ENCODE measurements at places on chromosomes 2 and 18.

- DNase-seq = no peak
Observed at GRCh38 chr2:135798762-135799161, 38.2 kb downstream of the LCT start.

DNA sequence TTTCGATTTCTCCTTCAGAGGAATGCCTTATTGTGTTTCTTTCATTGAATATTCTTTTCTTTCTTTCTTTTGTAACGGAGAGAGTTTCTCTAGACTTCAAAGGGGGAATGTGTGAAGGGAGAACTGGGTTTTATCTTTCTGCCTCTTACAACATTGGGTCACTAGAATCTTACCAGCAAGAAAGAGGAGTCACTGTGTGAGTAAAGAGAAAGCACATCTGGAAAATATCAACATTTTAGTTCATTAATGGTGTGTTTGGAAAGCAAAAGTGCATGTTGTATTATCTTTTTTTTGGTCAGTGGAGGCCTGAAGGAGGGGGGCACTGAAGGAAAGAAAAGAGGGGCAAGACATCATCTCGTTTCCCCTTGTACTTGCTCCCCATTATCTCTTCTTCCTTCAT lies 86.6 kb upstream of the THOC1 start:
- DNase-seq = no peak

- no peak for DNase-seq
Observed at GRCh38 chr2:233464056-233464455, 102.5 kb downstream of the USP40 start.

DNA sequence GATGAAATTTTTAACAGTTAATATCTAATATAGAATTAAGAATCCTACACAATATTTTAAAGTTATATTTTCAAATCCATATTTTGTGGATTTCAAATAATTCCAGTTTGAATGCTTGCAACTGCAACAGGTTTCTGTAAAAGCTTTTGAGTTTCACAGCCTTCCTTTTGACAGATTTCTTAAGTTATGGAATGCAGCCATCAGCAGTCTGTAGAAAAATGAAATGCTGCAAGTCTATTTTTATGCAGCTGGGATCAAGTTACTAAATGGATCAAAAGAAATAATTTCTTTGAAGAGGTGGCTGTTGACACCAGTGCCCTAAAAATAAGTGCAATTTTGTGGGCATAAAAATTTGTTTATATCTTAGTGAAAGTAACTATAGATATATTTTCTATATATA lies 657.2 kb downstream of the NRXN1 start:
- no peak for DNase-seq

DNA sequence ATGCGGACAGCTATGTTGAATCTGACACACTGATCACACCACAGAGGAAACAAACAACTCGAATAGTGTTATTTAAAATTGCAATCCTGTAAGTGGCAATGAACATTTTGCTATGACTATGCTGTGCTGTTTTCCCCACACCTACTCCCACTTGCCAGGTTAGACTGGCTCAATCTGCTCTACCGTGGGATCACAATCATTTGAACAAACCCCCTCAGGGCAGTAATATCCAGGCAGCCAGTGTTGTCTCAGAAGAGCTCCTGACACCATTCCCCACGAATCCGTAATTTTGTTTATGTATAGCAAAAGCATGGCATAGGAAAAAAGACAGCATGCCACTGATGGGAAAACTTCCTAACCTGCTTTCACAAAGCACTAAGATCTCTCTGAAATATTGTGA lies 284.3 kb downstream of the ERBB4 start:
- no peak for DNase-seq

- no peak for DNase-seq
Observed at GRCh38 chr2:61181382-61182058, 19.5 kb downstream of the C2orf74 start.

GRCh38 chr2:20422402-20423271 lies 24.2 kb upstream of the RHOB start:
- DNase-seq = peak; percentile 65

DNA sequence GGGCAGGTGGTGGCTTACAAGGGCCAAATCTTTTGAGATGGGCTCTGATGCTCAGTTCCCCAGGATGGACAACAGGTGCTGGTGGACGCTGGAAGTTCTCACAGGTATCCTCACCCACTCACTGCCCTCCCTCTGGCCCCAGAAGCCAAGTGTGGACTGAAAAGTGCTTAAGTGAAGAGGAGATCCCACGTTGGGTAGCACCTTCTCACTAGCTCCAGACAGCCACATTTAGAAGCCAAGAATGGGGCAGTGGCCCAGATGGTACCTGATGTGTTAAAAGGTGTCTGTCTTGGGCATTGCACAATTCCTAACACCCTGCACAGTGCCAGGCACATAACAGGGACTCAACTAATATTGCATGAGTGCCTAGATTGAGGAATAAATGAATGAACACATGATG lies 115.3 kb upstream of the TEX51 start:
- peak; percentile 6 for DNase-seq

- no peak for DNase-seq
Observed at GRCh38 chr2:160335441-160335840, 135.4 kb upstream of the ITGB6 start.

- DNase-seq = no peak
Observed at GRCh38 chr18:11948852-11949523, 32.3 kb upstream of the IMPA2 start.

GRCh38 chr18:3931542-3932112 lies 481.7 kb downstream of the TGIF1 start:
- DNase-seq = no peak

- DNase-seq = no peak
Observed at GRCh38 chr2:232104076-232104646, 142.6 kb downstream of the DIS3L2 start.

DNA sequence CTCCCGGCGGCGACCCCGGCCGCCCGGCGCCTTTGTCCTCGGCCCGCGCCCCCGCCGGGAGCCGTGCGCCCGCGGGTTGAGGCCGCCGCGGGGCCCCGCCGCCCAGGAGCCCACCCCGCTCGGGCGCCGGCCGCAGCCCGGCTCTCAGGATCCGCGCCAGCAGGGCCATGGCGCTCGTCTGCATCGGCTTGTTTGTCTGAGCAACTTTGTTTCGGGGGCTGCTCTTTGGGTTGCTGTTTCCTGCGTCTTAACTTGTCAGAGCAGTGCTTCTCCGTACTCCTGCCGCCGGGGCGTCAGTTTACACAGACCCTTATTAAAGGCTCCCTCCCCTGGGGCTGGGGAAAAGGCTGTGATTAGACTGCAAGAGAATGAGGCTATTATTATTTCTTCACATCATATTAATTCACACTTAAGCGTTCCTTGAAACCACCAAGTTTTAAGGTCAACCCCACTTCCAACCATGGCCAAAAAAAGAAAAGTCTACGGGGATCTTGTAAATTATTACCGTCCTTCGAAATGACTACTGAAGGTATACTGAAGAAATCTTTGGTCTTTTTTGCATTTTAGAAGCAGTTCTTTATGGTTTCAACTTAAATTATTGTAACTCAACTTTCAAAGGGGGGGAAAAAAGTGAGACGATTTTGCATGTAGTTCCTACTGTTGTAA lies at the start of gene CYP27C1:
Gene CYP27C1, minus strand, starts transcription at position 198 of the 666 bp plus-strand sequence. Its CDS starts 29 bp downstream, at position 169.
- peak; percentile 58 for DNase-seq

DNA sequence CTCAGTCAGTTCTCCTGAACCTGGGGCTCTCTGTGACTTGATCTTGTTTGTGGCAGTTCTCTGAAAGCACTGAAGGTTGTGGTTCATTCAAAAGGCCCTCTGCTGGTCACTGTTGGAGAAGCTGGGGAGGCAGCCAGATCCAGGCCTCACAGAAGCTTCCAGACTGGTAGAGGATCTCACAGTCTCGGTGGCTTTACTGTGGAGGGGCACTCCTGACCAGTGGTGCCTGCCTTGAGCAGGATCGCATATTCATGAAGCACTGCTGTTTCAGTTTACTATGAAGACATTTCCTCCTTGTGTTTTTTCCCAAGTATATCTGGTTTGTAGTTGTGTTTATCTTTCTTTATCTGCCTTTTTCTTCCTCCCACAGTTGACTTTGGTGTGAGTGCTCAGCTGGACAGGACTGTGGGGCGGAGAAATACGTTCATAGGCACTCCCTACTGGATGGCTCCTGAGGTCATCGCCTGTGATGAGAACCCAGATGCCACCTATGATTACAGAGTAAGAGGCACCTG lies 133.9 kb downstream of the MAP4K4 start:
- DNase-seq = peak; percentile 72

DNA sequence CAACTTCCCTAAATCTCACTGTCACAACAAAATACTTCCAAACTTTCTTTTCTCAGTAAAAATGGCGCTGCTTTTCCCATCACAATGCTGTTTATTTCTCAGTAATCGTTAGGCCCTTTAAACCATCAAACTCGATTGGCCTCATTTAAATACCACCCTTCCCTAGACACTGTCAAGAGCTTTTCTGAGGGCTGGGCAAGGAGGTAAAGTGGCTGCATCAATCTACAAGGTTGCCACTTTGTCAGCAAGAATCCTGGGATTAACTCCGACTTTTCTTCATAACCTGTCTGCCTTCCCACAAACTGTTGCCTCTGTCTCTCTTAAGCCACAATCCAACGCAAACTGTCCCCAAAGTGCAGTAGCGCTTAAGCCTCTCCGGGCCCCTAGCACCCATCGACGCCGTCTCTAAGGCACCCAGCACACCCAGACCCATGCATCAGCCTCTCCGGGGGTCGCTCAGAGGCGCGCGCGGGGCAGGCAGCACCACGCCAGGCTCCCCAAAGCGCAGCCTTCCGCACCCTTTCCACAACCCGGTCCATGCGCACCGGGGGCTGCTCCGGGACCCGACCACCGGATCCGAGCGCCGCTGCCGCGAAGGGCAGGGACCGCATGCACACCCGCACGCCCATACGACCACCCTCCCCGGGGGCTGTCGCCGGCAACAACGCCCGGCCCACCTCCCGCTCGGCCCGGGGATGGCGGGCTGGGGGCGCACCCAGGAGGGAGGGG lies 683 bp downstream of the MBOAT2 start:
- DNase-seq = peak; percentile 45

DNA sequence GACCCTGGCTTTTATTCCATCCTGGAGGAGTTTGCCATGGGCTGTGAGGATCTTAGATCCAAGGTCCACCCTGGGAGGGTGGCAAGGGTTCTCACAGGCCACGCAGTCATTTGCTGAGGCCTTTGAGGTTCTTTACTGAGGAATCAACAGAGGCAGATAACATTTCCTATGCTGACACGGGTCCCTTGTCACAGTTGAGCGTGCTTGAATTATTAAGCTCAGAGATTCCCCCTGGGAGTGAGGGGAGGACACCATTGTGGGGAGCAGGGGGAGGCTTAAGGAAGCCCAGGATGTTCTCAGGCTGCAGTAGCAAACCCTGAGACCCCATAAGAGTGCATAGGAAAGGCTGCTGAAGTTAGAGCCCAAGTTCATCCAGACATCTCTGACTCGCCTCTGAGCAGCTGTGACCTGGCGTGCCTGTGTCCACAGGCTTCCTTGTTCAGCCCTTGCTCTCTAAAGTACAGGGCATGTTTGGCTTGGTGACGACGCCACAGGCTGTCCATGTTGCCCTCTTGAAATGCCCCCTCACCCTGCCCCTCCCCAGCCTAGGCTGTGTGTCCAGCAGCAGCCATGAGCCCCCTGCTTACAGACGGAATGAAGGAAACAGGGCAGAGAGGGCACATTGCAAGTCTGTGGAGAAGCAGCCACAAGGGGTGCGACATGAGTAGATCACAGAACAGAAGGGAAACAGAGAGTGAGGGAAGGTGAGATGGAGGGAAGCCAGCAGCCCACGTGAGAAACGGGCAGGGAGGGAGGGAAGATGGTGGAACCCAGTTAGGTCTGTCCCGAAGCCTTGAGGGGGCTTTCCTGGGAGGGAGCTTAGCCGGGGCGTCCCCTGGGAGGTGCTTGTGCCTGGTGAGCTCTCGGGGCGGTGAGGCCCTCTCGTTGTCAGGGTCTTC lies 34.0 kb downstream of the NAPG start:
- DNase-seq = peak; percentile 38

DNA sequence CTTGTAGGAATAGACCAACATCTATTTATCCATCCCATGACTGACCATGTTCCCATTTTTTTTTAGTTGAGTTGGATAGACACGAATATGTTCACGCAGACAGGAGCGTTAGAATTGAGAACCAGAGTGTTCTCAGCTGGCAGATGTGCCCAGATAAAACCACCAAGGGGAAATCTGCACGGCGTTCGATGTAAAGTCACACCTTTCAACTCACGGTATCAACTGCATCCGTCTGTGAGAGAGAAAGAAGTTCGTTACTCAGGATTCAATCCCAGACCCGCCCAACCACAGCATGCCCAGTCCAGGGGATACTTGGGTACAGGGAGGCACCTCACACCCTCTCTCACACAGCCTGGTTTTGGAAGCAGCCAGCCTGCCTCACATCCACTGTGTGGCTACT lies 26.1 kb downstream of the MAL start:
- no peak for DNase-seq

GRCh38 chr2:74481961-74482800 lies 617 bp downstream of the CCDC142 start:
- no peak for DNase-seq

DNA sequence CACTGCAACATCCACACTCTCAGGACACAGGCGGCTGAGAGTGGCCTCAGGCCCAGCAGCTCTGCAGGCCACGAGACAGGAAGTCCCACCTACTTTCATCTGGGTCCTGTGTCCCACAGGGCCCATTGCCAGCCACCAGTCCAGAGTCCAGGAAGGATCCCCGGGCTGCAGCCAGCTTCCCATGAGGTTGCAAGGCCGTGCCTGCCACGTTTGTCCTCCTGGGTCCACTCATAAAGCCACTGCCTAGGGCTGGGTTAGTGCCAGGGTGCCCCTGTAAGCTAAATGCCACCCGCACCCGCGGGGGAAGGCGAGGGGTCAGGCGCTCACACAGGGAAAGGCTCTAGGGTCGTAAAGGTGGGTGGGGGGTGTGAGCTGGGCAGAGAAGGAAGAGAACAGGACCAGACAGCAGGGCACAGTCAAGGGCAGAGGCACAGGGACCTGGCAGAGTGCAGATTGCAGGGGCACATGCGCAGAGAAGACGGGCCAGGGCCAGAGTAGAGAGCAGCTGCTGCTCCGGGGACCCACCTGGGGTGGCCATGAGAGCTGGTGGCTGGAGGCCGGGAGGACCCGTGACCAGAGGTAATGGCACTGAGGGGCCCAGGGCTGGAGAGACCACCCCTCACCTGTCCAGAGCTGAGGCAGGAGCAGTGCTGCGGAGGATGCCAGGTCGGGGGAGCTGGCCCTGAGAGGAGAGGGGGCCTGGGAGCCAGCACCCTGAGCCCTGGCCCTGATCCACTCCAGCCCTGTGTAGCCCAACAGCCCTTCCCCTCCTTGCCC lies 8.0 kb downstream of the AGXT start:
- no peak for DNase-seq

DNA sequence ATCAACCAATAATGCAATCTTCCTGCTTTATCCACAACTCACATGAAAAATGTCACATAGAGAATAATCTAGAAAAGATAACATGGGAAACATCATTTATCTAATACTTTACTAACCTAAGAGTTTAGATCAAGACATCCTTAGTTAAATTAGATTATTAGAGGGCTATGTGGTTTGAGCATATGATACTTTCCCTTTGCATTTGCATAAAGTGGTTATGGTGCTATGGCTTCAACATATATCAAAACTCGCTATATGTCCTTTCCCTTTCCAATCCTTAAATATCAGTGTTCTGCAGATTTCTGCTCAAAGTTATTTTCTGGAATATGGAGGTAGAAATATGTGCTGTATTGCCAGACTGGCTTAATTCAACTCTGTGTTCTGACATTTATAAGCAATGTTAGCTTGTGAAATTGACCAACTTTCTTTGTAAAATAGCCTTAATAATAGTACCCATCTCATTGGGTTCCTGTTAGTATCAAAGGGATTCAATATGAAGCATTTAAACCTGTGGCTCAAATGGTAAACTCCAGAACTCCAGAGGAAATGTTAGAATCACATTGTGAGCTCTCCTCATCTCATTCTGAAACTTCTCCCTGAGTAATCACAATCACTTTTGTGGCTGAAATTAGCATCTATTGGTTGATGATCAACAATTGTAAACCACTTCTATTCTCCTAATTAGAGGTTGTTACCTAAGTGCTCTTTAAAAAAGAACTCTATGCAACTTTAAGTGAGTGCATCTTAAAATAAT lies 1089.9 kb upstream of the SLC39A10 start:
- no peak for DNase-seq
